H4 (cell line): ENCODE measurements at places on chromosomes 4 and X.

DNA sequence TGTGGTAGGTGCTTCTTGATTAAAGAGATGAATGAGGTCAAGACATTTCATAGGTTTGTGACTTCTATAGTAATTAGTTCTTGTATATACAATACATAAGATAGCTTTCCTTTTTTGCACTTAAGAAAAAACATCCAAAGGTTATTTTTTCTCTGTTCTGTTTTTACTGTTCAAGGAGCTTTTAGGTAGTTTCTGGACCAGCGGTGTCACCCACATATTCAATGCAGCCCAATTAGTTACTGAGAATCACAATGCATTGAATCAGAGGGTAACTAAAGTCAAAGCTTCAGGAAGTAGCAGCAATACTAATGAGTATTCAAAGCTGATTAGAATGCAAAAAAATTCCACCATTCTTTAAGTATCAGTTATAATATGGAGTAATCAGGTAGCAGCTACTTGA, 211.6 kb downstream of the SH2D1A start:
- DNase-seq: no peak

DNA sequence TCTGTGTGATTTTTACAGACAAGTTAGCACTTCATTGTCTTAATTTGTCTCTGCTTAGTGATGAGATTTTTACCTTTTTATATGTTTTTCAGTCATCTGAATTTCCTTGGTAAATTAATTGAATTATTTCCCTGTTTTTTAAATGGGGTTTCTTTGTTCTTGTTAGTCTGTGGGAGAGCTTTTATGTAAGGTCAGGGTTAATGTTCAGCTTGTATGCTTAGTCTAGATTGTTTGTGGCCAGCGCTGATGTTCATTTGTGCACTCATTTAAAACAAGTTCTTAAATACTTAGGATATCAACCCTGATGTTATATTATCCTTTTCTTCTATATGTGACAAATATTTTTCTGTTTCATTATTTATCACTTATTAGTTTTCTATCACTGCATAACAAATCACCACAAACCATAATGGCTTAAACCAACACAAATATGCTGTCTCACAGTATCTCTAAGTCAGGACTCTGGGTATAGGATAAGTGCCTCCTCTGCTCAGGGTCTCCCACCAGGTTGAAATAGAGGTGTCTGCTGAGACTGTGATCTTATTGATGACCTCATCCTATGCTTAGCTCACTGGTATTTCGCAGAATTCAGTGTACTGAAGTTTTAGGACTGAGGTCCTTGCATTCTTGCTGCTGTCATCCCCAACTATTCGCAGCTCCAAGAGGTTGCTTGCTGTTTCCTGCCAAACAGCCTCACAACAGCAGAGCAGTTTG, 53.2 kb downstream of the ATP10D start:
- no peak for DNase-seq

DNA sequence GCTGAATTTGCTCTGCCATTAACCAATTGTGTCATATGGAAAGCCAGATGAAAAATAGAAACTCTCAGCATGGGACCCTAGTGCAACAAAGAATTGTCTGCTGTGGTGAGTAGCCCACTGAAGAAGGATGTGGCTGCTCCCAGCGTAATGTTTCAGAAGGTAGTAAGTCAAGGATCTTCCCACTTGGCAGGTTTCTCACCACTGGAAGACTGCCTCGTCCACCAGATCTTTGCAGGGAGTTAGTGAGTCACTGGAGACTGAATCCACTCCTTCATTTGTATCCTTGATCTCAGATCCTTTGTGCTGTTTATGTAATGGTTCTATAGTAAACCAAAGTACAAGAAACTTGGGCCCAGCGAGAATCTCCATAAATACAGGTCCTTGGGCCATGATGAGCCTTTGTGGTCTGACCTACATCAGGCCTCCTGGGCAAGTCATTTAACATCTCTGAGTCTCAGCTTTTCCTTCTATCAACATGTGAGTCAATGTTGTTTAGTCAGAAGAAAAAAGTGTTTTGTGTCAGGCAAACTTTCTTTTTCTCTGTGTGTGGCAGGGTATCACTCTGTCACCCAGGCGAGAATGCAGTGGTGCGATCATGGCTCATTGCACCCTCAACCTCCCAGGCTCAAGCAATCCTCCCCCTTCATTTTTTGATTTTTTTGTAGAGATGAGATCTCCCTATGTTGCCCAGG, 78.0 kb upstream of the CCDC160 start:
- peak; percentile 13 for DNase-seq

- peak; percentile 85 for DNase-seq
These were observed 59.4 kb downstream of the MTHFD2L start for GRCh38 chr4:74217365-74217764.
